GM12892 (cell line): ENCODE measurements at places on chromosomes 12 and 14.

DNA sequence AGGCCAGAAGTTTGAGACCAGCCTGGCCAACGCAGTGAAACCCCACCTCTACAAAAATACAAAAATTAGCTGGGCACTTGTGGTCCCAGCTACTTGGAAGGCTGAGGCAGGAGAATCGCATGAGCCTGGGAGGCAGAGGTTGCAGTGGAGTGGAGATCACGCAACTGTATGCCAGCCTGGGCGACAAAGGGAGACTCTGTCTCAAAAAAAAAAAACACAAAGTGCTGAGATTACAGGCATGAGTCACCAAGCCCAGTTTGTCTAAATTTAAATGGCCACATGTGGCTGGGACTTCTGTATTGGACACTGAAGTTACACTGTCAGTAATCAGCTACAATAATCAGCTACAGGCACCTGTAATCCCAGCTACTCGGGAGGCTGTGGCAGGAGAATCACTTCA, 100.9 kb upstream of the AEBP2 start:
- DNase-seq: no peak

- no peak for DNase-seq
Observed at GRCh38 chr12:100724071-100724470, 70.5 kb upstream of the ANO4 start.

DNA sequence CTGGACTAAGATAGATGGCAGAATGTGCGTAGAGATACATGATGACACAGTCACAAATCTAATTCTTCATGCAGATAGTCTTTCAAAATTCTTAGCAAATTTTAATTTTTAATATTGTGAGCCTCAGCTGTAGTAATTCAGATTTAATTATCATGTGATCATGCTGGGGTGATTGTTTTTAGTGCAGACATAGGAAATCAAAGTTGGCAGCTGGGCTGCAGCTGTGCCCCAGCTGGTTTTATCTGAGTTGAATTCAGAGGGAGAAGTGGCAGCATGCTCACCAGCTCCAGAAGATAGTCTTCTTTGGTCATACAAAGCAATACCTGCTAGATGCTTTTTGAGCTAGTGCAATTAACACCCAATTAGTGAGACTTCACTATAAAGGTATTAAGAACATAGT, 292.9 kb downstream of the RAD51B start:
- DNase-seq: no peak

- DNase-seq: peak; percentile 35
Observed at GRCh38 chr12:76152181-76152807, 67.8 kb upstream of the NAP1L1 start.

DNA sequence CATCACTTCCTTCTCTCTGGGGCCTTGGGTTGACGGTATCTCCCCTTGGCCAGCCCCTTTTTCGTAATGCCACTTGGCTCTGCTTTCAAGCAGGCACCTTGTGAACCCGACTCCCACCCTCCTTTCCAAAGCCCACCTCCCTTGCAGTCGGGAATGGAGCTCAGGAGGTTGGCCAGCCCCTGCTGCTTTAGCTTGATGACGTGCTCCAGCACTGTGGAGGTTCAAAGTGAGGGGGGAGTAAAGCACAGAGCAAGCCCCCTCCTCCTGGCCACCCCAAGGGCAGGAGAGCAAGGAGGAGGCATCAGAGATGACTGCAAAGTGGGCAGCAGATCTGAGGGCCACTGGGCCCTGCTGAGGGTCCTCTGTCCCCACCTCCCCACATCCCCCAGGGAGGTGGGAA, 103.4 kb downstream of the ZFP36L1 start:
- no peak for DNase-seq

DNA sequence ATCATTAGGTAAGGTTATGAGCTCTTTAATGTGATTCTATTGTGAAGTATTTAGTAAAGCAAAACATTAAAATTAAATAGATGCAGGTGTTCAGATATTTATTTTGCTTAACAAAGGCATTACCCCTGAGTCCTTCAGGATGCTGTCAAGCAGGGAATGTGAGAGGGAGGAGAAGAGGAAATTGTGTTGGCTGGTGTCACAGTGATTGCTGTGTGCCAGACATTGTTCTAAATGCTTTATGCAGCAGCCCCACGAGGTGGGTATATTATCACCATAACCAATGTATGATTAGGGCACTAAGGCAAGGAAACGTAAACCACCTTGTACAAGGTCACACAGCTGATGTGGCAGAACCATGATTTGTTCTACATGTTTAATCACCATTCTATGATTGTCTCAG, 80.1 kb downstream of the STAB2 start:
- DNase-seq: no peak

GRCh38 chr14:80669426-80669825, 272.1 kb downstream of the CEP128 start:
- DNase-seq: no peak

- DNase-seq: no peak
Observed at GRCh38 chr14:64720131-64720576, 15.9 kb downstream of the PLEKHG3 start.

- no peak for DNase-seq
Observed at GRCh38 chr14:75268633-75269550, 9.7 kb upstream of the FOS start.

- no peak for DNase-seq
Observed at GRCh38 chr12:32535288-32535999, 136.1 kb downstream of the FGD4 start.

- DNase-seq: no peak
Observed at GRCh38 chr14:24078146-24078545, 6.8 kb downstream of the CPNE6 start.

DNA sequence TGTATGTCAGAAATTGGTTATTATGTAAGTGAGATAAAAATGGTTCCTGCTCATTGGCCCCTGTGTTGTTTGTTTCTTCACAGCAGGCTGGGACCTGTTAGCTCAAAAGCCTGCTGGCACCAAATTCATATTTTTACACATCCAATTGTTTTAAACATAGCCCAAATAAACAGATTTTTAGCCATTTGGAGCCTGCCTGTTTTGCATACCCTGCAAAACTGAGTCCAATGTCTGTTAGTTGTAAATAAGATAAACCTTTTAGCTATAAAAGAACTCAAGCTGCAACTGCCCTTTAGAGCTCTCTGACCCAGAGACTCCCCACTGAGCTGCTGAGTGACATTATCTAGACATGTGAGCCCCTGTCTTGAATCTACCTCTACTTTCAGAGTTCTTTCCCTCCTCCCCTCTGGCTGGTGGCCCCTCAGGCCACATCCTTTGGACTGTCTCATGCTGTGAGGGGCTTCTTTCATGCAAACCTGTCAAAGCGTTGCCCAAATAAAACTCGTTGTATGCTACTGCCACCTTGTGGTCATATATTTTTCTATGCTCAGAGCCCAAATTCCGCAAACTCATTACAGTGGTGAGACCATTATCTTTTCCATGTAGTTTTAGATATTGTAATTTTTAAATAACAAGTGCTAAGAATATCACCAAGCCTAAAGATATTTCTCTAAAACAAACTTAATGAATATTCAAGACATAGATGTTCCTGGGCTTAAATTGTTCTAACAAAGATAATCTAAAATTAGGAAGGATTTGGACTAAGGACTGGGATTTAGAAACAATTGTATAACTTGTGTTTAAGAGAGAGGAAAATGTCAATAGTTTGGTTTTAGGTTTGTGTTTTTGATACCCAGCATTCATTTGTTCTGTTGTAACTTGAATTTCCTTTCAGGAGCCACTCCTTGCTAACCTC, 337.9 kb downstream of the AACS start:
- DNase-seq: no peak

DNA sequence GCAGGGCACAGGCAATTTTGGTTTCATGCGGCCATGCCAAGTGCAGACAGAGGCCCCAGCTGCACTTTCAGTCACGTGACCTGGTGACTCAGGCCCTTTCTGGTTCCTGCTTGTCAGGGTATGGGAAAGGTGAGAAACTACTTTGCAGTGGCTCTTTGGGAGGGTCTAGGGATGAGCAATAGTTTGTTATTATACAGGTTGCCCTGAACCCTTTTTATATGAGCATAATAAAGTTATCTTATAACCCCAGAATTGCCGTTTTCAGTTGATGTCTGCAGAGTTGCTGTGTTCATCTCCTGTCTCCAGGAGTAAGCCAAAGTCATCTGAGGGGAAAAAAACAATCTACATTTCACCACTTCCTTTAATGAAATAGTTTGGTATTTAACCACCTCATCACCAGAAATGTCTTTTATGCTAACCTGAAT, 30.9 kb upstream of the EMP1 start:
- DNase-seq: no peak

- no peak for DNase-seq
Observed at GRCh38 chr14:90743425-90743824, 72.8 kb downstream of the TTC7B start.

GRCh38 chr14:70897464-70897863, 9.8 kb upstream of the PCNX1 start:
- no peak for DNase-seq

GRCh38 chr12:115174920-115175319, 490.9 kb upstream of the TBX3 start:
- no peak for DNase-seq

- DNase-seq: no peak
Observed at GRCh38 chr14:82905762-82906161, 1372.1 kb upstream of the SEL1L start.

DNA sequence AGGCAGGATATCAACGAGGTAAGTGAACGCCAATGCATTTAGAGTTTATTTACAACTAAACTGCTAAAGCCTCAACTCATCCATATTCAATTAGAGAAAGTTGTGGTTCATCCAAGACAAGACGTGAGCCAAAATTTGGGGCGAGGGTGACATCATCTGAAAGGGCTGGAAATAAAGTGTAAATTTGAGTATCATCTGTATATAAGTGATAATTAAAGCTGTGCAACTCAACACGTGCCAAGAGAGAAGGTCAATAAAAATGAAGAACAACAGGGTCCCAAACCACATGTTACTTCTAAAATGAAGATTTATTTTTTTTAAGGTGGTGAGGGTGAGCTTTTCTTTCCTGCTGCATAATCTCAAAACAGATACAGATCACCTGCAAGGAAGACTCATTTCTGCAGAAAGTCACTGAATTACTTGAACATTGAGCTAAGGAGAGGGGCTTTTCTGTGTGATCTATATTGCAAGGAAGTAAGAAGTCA, 203.6 kb downstream of the EFCAB11 start:
- no peak for DNase-seq

GRCh38 chr14:61438497-61438859, 117.1 kb downstream of the PRKCH start:
- DNase-seq: no peak

GRCh38 chr14:90853116-90853515, 36.9 kb upstream of the TTC7B start:
- DNase-seq: no peak

GRCh38 chr12:69569236-69569635, 16.0 kb upstream of the CCT2 start:
- DNase-seq: no peak

- DNase-seq: no peak
Observed at GRCh38 chr14:85934886-85935254, 404.9 kb downstream of the FLRT2 start.

DNA sequence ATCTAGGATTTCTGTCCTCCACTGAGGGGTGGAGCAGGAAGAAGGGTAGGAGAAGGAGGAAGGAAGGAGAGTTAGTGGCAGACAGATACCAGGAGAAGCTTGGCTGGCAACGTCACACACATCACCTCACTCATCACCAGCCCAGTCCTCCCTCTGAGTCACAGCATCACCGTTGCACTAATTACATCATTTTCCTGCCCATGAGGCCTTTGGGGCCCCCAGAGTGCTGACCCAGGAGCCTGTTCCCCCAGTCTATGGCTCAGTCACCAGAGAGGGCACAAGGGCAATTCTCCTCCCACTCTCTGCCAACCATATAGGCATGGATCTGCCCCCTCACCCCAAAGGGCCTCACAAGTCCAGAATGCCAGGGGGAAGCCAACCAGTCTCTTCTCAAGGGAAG, 4.6 kb downstream of the RND1 start:
- no peak for DNase-seq

DNA sequence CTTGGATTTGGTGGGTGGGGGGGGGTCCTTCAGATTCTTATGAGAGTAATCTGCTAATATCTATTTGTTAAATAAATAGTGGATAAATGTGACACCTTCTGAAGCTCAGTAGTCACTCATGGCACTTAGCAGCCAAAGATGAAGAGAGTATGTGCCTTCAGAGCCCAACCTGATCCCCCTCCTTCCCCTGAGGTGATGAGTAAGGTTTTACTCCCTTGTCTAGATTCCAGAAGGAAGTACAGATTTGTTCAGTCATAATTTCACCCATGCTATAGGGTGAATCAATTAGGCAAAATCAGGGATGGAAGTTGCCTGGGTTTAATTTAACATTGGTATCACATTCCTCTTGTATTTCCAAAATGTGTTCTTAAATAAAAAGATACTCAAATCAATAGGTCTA, 340.3 kb upstream of the ATP2B1 start:
- no peak for DNase-seq

DNA sequence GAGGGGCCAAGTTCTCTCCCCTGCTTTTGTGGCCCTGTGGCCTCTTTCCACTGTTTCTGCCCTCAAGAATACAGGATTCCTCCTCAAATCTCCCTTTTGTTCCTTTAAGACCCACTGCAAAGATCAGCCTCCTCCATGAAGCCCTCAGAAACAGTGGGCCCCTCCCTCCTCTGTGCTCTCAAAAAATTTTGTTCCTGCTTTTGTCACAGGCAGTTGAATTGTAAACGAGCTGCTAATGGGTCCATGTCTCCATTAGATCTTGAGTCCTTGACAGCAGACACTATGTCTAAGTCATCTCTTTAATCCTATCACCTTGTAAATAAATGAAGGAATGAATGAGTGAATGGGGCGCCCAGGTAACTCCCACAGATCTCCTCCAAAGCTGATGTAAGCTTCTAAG, 175.2 kb downstream of the ESRRB start:
- no peak for DNase-seq

DNA sequence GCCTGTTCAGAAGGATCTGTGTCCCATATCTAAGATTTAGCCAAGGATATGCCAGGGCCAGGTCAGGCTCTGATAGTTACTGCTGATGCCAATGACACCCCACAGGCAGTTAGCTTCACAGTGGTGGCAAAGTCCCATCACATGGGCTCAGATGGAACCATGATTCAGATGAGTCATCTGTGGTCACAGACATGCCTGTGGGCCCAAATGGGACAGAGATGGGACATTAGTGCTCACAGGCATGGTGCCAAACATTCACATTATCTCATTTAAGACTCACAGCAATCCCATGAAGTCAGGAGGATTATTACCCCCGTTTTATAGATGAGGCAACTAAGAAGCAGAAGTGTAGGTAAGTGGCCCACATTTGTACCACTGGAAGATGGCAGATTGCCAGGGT, 207.8 kb downstream of the DPF3 start:
- no peak for DNase-seq

DNA sequence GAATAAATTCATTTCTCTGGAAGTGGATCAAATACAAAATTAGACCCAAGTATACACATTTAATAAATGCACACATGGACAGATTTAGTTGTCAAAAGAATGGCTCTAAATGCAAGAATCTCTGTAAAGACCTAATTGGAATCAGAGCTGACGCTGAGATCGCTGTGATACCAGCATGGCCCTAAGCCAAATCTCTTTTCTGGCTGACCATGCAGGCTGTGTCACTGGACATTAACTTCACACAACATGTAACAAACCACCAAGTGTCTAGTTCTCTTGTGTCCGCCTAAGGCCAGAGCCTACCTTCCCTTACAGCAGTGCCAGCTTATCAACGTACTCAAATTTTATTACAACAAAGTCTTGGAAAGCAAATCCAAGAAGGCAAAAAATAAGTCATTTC, 127.5 kb downstream of the MED13L start:
- no peak for DNase-seq

GRCh38 chr12:51437431-51437830, 12.8 kb downstream of the SLC4A8 start:
- no peak for DNase-seq
